Activated T-helper 17 cell treated with anti-CD3 and anti-CD28 coated beads, Interleukin-2, amount 50 U/mL, for 72 hours (primary cell): ENCODE measurements at places on chromosomes 2 and 18. TPM values are rescaled to one million over a fixed set of nuclear protein-coding genes. Genes with fewer than 3 reads are reported as not detected.

The WNT10A gene
- 49.8 TPM for total RNA-seq

The TTN gene
- 3.1 TPM for total RNA-seq

The MDH1B gene
- total RNA-seq, result 1.1 TPM

The GRB14 gene
- not detected for total RNA-seq

The PRKAG3 gene
- not detected for total RNA-seq

The ZAP70 gene
- total RNA-seq, result 233 TPM

The KCNE4 gene
- not detected for total RNA-seq

The CD8A gene
- 0.80 TPM for total RNA-seq

The PSMA8 gene
- not detected for total RNA-seq

- ATAC-seq, result no peak
Measured at GRCh38 chr2:176172895-176173566, 15.4 kb upstream of the HOXD1 start.

GRCh38 chr18:10319026-10319425, 135.4 kb upstream of the APCDD1 start:
- no peak for ATAC-seq

GRCh38 chr2:216648105-216648504, 14.9 kb downstream of the IGFBP2 start:
- no peak for ATAC-seq

DNA sequence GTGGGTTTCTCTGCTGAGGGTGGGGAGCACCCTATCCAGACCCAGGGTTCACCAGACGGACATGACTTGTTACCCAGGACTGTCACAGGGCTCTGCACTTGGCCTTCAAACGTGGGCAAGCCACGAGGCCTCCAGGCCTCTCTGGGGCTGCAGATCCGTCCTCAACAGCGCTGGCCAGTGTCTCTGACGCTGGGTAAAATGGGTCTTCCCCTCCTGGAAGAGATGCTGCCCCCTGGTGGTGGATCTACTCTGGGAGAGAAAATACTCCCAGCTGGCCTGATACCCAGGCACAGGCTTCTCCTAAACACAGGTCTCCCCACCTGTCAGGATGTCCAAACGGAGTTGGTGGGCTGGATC, 3.7 kb downstream of the GPR17 start:
- ATAC-seq, result peak; percentile 80

DNA sequence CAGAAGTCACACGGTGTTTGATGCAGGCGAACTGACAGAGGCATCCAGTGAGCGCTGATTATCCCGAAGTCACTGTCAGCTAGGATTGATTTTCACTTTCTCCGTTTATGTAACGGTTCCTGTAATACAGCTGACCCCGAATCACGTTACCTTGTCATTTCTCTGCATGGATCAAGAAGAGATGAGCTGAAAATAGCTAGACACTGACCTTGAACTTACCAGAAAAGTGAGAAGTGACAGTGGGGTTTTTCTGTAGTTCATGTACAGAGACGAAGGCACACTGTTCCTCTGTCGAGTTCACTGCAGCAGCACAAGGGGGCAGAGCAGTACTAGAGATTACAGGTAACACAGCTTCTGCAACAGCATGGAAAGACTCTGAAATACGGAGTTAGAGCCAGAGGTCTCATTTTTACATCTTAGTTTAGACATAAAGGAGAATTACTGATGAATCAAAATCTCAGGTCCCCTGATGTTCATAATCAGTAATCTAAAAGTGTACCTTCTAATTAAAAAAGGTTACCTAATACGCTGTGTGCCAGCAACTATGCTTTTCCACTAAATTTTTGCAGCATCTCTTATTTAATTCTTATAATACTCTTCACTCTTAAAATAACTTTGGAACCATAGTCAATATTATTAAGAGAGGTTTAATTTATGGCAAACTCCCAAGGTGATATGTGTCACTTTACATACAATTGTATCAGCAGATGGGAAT, 33.1 kb downstream of the ARHGAP15 start:
- ATAC-seq, result peak; percentile 95

DNA sequence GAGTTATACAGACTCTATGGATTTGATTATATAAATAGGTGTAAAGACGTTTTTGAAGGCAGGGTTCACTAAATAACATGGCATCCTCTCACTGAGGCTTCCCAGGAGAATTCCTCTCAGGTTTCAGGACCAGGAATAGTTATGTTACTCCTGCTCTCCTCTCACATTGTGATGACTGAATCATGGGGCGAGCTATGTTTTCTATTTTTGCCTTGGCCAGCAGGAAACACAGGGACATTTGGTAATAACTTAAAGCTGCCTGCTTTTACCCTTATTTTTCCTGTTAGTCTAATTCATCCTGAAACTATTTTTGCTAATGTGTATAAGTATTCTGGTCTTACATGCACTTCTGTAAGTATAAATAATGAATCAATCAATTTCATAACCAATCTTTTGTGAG, 115.3 kb upstream of the ITGB6 start:
- no peak for ATAC-seq

DNA sequence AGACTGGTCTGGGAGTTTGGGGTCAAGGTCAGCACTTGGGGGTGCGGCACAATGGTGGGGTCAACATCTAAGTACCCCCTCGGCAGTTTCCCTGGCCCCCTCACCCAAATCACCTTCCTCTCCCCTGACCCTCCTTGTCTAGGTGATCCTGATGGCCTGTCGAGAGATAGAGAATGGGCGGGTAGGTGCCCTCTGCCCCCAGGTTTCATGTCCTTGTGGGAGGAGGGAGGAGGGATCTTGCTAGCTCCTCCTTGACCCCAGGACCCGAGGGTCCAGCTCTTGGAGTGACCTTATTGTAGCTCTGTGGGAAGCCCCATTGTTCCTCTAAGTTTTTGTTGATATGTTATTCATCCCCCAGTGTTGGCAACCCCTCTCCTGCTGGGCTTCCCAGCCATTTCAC, 3.6 kb downstream of the PTPN18 start:
- ATAC-seq, result no peak

DNA sequence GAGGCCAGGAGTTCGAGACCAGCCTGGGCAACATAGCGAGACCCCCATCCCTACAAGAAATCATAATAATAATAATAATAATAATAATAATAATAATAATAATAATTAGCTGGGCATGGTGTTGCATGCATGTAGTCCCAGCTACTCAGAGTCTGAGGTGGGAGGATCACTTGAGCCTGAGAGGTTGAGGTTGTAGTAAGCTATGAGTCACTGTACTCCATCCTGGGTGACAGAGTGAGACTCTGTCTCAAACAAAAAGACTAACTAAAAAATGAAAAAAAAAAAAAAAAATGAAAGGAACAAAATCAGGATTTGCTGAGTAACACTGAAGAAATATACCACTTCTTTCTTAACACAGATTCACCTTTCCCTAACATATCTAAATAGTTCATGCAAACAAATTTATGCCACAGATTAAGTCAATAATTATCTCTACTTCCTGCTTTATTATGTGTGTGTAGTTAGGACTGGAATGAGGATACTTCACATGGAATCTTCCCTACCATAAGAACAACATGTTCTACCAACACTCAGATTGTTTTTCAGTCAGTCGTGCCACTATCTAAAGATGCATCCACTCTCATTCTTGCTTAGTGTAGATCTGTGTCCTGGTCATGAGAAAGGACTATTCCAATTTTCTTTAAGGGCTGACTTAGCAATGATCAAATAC, 928.7 kb downstream of the SLC4A3 start:
- ATAC-seq, result no peak

GRCh38 chr2:65678779-65679391, 246.5 kb upstream of the SPRED2 start:
- no peak for ATAC-seq

GRCh38 chr2:158539176-158540005, 82.6 kb downstream of the PKP4 start:
- no peak for ATAC-seq
